ENCODE measurements at places on chromosomes 7 and 10.
A peak's percentile ranks its signal among the peaks of the same experiment; 100 is the strongest.

DNA sequence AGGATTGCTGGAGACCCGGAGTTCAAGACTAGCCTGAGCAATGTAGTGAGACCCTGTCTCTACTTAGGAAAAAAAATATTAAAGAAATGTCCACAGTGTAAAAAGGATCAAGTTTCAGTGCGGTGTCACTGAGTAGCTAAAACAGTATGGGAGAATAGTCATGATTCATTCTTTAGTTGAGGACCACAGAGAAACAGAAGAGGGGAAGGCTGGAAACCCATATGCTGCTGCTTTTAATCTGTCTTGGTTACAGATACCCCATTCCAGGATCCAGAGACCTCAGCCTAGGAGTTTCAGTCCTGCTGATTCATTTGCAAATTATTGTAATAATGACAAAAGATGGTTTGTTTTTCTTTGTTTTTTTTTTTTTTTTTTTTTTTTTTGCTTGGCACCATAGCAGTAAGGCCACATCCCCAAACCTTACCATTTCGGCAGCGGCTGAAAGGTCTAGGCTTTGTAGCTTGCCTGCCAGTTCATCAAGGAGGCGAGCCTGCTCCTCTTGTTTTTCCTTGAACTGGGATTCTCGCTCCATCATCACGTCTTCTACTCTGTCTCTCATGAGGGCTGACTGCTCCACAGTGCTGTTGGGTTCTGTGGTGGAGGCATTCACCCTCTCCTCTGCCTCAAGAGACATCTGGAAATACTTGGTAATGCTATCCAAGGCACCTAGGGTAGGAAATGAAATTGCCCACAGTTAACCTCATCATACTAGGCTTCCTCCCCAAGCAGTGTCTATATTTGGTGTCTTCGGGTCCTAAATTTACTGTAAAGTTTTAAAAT is 44.2 kb downstream of the DLD start:
- peak; percentile 91 for DNase-seq

- DNase-seq: no peak
Measured at GRCh38 chr7:8206956-8207355, 55.0 kb downstream of the ICA1 start.

DNA sequence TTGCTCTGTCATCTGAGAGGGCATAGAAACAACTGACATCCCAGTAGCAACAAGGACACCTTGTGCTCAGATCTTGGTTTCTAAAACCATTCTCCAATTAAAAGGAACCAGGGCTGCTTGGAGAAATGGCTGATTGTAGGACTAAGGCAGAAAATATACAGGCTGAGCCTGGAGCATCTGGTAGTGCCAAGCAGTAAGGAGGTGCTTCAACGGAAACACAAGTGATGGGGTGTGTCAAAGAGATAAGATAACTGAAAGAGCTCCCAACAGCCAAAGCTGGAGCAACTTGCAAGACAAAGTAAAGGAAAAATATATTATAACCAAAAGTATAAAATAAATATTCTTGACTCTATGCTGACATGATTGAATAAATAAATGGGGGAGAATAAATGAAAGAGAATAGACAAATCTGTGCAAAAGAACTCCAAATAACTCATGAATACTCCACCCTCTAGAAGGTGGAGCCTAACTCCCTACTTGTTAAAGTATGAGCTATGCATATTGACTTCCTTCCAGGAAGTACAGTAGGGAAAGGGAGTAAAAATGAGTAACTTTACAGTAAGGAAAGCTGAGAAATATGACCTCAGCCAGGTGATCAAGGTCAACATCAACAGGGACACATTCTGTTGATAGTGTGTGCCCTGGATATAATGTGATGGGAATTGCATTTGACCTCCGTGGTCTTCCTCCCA is 162.4 kb downstream of the NOC3L start:
- no peak for DNase-seq

DNA sequence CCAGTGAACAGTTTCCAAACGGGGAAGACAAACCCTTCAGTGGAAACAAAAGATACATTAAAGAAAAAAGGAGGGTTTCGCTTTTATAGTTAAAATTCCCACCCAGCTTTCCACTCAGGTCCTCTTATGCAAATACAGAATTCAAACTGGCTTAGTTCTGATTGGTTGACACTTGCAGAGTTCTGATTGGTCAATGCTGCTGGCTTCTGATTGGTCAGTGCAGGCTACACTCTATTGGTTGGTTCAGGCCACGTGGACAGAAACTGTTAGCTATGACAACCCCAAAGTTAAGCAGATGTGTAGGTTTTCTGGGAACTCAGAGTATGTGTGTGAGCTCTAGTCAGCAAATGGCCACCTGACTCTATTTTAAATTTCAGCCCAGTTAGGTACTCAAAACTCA is 80.0 kb downstream of the FBXL13 start:
- DNase-seq: no peak

DNA sequence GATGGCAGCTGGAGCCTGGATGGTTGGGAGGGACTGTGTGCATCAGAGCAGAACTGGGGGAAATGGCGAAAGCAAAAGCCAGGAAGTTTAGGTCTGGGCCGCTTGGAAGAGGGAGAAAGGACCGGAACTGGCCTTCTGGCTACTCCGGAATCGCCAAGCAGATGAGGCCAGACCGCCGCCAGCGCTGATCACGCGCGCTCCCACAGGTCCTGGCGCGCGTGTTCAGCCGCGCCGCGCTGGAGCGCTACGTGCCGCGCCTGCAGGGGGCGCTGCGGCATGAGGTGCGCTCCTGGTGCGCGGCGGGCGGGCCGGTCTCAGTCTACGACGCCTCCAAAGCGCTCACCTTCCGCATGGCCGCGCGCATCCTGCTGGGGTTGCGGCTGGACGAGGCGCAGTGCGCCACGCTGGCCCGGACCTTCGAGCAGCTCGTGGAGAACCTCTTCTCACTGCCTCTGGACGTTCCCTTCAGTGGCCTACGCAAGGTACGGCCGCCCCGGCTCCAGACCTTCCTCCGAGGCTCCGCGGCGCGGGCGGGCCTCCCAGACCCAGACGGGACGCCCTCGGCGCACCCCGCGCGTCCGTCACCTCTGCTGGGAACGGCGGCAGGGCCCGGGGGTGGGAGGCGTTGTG is 2.0 kb downstream of the CYP26C1 start:
- DNase-seq: peak; percentile 30

DNA sequence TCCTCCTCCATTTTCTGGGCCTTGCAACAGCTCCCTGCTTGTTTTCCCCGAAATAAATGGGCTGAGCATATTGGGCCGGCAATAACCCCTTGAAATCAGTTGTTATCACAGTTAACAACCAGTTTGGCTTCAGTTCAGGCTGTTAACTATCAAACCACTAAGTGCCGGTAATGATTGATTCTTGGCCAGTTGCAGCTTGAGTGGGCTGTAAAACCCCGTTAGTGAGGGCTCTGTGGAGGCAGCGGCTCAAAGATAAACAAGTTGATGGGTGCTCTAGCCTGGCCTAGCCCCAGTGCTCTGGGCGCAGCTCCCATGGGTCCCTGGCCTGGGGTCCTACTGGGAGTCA is 8.3 kb downstream of the FGF8 start:
- DNase-seq: no peak

GRCh38 chr10:110174201-110174600 is 33.2 kb upstream of the MXI1 start:
- DNase-seq: no peak

DNA sequence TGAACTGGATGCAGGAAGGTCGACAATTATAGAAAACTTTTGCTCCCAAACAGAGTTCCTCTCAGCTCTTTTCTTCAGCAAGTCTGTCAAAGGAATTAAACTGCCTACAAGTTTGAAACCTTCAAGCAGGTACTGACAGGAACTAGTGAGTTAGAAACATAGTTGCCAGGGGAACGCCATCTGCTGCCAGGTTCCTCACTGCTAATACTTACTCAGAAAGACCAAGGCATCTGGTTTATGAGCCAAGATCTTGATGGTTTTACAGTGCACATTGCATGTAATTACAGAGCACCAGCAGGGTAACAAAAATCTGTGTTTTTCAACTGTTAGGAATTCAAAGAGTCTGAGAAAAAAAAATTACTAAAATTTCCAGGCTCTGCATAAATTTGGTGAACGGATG is 300.0 kb upstream of the NRG3 start:
- DNase-seq: no peak

DNA sequence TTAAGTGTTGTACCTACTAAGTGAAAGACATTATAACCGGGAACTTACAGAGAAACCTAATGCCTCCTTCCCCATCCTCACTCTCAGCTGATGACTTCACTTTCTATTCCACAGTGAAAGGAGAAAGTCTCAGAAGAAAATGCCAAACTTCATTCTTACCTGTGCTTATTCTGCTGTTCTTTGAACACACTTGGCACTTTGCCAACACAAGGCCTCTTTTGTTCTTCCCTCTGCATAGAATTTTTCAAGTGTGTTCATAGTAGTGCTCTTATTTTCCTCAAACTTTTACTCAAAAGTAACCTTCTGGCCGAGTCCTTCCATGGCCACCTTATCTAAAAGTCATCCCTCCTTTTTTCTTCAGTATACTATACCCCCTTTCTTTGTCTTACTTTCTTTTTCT is 59.4 kb upstream of the ETV1 start:
- no peak for DNase-seq

DNA sequence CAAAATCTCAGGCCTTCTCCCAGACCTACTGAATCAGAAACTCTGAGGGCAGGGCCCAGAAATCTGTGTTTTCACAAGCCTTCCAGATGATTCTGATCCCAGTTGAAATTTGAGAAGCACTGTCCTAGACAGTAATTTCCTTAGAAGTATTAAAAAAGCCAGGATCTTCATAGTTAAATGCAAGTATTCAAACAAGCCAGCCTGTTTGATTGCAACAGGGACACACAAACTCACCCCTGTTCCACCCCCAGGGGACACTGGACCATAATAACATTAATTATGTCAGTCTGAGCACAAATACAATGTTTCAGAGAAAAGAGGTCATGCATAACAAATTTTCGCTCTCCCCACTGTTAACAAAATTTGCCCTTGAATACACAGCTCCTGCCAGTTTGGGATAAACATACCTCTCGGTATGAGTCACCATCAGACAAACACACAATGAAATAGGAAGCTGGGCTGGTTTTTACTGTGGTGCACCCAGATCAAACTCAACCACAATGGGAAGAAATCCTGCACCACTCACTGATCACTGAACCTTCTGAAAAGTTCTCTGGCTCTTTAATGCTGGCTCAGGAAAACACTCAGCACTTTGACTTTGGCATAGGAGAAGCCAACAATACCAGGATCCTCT is 34.3 kb downstream of the ABLIM1 start:
- DNase-seq: peak; percentile 87

DNA sequence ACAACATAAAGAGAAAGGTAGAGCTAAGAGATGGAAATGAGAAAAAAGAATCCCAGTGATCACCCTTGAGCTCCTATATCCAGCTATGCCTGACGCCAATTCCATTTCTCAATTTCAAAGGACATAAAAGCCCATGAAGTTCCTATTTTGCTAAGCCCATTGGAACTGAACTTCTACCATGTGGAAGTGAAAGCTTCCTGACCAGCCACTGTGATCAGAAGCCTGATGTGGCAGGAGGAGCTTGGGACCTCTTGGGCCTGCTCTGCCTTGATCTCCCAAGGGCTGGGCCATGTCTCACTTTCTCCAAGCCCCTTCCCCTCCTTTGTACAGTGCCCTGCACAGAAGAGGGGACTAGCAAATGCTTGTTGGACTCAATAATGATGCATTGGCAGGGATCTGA is 52.7 kb downstream of the PRLHR start:
- no peak for DNase-seq

Data from fibroblast of skin of right biceps (primary cell).